ENCODE measurements at places on chromosomes 16 and 17.

DNA sequence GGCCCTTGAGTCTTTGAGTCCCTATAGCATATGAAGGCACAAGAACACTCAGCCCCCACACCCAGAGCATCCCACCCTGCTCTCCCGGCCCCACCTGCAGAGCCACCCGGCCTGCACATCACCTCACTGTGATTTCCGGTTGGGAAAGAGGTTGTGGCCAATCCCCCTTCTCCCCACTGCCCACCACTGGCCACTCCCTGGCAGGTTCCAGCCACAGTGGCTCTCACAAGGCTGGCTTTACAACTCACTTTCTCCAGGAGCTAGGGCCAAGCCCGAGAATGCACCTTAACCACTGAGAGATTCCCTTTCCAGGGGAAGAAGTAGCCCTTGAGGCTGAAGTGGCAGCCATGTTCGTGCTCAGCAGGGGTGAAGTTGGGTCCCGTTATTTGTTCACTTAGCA is 123.9 kb downstream of the C16orf78 start:
- no peak for DNase-seq

DNA sequence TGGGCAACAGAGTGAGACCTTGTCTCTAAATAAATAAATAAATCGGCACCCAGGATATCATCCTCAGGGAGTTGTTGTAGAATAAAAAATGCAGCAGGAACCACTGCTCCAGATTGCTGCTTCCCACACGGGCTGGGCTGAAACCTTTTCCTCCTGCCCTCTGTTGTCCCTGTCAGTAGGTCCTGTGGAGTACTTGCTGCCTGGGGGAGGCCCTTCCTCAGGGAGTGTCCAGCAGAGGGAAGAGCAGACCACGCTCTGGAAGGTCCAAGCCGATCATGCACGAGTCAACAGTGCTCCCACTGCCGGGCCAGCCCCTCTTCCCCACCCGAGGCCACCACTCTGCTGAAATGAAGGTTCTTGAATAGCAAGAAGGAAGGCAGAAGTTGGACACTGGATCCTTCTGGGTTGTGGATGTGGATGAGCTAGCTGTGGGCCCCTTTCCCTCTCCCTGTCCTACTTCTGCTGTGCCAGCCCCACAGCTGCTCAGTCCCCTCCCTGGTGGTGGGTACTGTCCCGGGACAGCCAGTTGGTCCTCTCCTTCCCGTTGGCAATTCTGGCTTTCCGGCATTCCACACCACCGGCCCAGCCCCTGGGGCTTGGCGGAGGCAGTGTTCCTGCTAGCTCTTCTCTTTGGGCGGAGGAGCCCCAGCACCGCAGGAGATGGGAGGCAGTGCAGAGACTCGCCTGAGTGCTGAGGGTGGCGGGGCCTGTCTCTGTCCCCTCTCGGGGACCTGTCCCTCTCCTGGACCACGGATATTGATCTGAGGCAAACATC is 10.8 kb downstream of the CDK5R1 start:
- DNase-seq: no peak

GRCh38 chr16:30187556-30187865 is 4.1 kb downstream of the CORO1A start:
- no peak for DNase-seq

- DNase-seq: no peak
Observed at GRCh38 chr17:32222621-32223020, 43.0 kb upstream of the RHBDL3 start.

DNA sequence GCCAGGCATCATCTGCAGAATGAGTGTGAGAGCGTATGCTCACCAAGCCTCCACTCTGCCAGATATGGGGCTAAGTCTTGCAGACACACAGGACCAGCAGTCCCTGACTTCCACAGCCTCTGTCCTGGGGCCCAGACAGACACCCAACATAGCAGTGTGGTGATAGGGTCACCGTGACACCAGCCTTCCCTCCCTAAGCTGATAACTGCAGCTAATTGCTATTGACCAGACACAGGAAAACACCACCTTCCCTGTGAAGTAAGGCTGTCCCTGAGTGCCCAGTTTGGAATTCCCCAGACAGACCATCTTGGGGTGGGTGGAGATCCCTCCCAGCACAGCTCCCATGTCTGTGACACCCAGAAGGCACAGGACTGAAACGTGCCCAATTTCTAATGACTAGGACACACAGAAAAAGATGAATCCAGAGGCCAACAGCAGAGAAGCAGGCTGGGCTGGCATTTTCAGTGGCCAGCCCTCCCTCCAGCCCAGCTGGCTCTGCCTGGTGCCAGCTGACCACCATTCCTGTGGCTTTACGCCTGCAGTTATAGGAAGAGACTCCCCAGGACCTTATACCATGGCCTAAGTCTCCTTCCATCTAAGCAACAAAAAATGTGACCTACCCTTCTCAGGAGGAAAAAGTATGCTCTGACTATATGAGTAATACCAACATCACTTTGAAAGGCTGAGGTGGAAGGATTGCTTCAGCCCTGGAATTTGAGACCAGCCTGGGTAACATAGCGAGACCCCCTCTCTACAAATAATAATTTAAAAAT is 30.3 kb downstream of the ATPAF2 start:
- no peak for DNase-seq

DNA sequence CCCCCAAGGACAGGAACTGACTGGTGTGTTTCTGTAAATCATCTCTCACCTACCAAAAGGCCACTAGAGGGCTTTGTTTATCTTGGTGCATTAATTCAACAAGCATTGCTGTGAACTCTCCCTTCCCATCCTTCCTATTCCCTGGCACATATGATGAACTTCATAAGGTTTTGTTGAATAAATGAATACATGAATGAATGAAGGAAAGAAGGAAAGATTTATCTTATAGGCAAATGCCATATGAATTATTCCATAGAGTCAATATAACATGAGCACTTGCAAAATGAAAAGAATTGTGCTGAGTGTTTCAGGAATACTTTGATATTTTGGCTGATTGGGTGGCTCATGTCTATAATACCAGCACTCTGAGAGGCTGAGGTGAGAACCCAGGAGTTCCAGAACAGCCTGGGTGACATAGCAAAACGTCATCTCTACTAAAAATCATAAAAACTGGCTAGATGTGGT is 4.3 kb downstream of the SPDYE4 start:
- peak; percentile 57 for DNase-seq

DNA sequence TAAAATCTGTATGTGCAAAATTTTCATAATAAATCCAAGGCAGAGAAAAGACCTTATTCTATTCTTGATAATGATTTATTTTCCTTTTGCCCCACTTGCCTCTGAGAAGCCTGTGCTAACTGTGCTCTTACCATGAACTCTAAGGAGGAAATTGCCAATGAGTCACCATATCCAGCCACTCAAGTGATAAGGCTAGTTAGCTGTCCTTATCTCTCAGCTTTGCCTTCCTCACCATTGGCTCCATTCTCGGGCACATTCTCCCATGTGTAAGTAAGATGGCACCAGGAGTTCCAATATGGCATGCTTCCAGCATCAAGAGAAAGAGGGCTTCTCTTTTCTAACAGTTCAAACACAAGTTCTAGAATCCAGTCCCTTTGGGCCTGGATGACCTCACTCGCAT is 142.4 kb downstream of the TOX3 start:
- DNase-seq: no peak

DNA sequence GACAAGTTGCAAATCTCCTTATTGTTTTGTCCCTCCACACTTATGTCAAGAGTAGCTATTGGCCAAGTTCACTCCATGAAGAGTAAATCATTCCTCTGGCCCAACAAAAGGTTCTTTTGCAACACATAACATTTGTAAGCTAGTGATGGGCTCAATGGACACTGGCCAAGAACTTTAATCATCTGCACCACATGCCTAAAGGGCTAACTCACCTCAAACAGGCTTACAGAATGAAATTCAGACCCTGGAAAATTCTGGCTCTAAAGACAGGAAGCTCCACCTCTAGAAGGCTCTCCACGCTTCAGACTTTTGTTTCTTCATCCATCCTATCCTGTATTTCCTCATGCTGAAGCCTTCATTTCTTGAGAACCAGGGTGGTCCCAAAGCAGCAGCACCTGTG is 10.9 kb upstream of the ANKFN1 start:
- no peak for DNase-seq

GRCh38 chr16:31711344-31711845 is 162.2 kb upstream of the ZNF267 start:
- no peak for DNase-seq

- DNase-seq: no peak
Observed at GRCh38 chr17:45923511-45924268, 29.3 kb downstream of the MAPT start.

DNA sequence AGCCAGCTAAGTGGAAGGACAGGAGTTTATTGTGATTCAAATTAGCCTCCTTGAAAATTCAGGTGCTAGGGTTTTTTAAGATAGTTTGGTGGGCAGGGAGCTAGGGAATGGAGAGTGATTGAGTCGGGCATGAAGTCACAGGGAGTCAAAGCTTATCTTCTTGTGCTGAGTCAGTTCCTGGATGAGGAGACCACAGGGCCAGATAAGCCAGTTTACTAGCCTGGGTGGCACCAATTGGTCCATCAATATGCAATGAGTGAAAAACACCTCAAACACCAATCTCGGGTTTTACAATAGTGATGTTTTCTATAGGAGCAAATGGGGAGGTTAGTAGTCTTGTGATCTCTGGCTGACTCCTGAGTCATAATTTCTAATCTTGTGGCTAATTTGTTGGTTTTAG is 165.1 kb downstream of the ABCC12 start:
- no peak for DNase-seq

- no peak for DNase-seq
Observed at GRCh38 chr17:79831265-79832217, 7.7 kb downstream of the CBX4 start.

GRCh38 chr17:13525876-13526275 is 75.9 kb downstream of the HS3ST3A1 start:
- DNase-seq: no peak

DNA sequence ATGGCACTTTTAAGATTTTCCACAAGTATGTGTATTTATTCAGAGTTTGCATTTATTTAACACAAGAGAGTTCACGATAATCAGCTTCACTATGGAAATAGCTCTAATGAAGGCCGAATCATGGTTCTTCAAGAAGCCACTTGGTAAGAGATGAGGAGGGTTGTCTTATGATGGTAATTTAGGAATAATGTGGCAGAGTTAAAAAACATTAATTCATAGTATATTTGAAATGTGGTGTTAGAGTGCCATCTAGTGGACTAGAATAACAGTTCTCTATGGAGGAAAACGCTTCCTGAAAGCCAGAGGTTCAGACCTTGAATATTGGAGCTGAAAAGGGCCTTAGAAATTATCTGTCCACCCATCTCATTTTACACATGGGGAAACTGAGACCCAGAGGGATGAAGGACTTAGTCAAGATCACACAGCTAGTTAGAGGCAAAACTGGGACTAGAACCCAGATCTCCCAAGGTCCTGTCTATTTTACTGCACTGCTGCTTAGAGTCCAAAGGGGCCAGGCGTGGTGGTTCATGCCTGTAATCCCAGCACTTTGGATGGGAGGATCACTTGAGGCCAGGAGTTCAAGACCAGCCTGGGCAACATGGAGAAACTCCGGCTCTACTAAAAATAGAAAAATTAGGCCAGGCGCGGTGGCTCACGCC is 33.8 kb upstream of the KPNB1 start:
- peak; percentile 83 for DNase-seq

- DNase-seq: no peak
Observed at GRCh38 chr17:73025041-73025560, 67.4 kb downstream of the SLC39A11 start.

DNA sequence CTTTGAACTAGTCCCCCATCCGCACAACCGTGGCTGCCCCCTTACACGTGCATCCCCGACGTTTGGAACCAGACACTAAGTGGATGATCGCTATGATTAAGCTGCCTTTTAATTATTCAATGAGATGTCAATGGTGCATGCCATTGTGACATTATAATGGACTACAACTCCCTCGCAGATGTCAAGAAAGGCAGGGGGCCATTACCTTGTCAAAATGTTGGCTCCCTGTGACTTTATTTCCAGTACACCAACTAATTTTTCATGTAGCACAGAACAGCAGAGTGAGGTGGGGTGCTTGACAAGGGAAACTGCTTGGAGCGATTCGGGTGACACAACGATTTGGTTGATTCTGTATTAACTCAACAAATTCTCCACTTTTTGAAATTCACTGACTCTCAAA is 26.5 kb downstream of the ASIC2 start:
- DNase-seq: no peak

DNA sequence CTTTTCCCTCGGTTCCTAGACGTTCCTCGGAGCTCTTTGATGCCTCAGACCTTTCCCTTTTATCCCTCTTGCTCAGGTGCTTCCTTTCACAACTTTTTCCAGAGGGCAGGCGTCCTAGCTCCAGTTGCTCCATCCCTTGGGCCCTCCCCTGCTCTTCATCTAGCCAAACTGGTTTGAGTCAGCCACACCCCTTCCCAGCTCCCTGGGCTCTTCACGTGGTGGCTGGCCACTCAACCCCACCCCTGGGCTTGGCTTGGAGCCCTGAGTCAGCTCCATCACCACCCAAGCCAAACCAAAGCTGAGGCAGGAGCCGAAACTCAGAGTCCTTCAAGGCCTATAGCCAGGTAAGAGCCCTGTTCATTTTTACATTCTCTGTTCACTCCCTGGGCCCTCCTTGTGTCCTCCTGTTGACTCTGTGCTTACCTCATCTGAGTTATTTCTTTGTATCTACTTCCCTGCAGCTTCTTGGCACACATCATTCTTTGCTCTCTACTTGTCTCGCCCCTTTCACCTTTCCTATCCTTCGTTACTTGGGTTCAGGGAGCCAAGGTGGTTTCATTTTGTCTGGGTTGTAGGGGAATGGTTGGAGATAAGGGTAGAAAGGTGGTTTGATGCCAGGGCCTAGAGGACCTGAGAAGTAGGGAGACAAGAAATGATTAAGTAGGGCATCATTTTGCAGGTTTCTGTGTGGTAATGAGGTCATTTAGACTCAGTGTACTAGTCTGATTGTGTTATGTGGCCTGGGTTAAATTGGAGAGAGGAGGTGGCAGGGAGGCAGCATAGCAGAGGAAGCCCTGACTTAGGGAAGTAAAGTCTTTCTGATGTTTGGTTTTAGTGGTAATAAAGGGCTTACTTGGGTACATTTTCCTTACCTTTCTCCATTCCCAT is 7.6 kb upstream of the PHKG2 start:
- no peak for DNase-seq

DNA sequence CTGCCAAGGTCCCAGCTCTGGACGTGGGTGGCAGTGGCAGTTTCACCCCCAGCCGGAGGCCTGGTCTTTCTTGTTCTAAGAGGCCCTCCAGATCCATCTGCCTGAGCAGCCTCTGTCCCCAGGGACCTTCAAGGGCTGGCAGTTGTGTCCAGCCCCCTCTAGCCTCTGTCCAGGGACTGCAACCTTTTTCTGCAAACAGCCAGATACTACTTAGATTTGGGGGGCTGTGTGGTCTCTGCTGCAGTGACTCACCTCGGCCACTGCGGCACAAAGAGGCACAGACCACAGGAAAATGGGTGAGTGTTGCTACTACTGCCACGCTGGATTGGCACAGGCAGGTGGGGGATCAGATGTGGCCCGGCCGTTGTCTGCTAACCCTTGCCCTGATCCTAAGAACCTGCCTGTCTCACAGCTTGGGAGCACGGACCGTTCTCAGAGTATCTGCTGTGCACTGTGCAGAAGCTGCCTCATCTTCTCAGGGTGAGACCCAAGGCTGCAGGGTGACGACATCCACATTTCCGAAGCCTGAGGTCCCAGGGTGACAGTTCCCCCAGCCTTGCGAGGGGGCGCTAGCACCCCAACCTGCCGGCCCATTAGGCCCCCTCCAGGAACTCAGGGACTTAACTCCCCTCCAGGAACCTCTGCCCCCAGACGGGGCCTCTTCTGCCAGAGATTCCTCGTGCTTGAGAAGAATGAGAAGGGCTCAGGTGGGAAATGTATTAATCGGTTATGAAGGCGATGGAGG is 27.6 kb downstream of the MXRA7 start:
- no peak for DNase-seq
